Astrocyte (in vitro differentiated cells and primary cell): ENCODE measurements at places on chromosomes 7 and 10. TPM values are rescaled to one million over a fixed set of nuclear protein-coding genes. Genes with fewer than 3 reads are reported as not detected.

DNA sequence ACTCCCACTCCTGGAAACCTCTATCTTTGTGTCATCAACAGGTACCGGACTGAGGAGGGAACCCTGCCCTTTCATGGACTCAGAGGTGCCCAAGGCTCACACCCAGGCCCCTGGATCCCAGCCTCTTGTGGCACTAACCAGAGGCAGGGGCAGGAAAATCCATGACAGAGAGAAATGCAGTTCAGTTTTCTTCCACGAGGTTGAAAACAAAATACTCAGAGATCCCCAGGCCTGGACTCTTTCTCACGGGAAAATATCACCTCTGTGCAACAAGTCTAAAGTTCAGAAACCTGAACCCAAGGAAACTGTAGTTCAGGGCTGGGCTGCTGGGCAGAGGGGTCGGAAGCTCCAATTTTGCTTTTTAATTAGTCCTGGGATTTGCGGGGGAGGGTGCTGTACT lies 21.4 kb upstream of the OPN4 start:
- no peak overlapping the region for H3K4me3 ChIP-seq
- H3K27ac ChIP-seq: no peak overlapping the region
- H3K4me1 ChIP-seq: peaks cover 13% of the 10 kb centered on the region
- no peak for DNase-seq

DNA sequence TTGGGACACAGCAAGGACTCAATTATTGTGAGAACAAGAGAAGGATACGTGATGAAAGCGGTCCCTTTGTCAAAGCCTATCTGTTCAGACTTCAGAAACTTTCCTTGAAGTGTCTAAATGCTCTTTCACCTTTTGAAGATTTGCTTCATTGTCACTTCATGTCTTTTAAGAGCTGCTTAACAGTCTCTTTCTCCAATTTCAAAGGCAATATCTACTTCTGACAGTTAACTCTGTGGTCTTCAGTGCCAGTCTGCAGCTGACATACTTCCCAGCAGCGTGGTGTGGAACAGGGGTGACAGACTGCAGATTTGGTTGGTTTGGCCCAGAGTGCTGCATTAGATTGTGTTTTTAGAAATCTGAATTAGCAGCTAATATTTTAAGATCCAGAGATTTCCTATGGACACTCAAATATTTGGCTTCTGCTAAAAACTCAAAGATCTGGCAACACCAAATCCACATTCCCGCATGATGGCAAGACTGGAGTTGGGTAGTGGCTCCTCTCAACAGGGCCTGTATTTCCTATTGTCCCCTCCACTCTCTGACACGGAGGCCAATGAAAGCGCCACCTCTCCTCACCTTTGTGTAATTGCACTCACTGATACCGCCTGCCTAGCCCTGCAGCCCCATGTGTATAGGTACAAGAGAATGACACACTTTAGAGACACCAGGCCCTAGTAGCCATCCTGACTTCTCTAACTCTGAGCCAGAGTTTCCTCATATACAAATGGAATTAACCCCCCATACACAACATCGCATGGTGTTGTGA lies 11.5 kb downstream of the SCRN1 start:
- H3K4me1 ChIP-seq: peaks cover 4% of the 10 kb centered on the region
- peaks cover 8% of the 10 kb centered on the region for H3K36me3 ChIP-seq
- no peaks in the 10 kb centered on the region for H3K27me3 ChIP-seq
- no peak overlapping the region for H3K4me3 ChIP-seq

- no peak for DNase-seq
- H3K27me3 ChIP-seq: no peaks in the 10 kb centered on the region
- no peaks in the 10 kb centered on the region for H3K36me3 ChIP-seq
- H3K27ac ChIP-seq: no peak overlapping the region
These were observed 898.5 kb upstream of the KCND2 start for GRCh38 chr7:119374436-119374835.

The KCND2 gene
- 0.24 and 0.30 TPM in 2 replicates for total RNA-seq

The PARD3 gene
- 35.4 and 35.9 TPM in 2 replicates for total RNA-seq

DNA sequence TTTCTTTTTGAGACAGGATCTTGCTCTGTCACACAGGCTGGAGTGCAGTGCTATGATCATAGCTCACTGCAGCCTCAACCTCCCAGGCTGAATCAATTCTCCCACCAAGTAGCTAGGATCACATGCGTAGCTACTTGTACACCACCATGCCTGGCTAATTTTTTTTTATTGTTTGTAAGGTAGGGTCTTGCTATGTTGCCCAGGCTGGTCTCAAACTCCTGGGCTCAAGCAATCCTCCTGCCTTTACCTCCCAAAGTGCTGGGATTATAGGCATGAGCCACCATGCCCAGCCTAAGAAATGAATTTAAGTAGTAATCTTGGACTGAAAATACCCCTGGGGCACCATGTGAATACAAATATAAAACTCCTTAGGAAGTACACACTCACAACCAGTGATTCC lies 5.8 kb downstream of the NUDT13 start:
- H3K36me3 ChIP-seq: no peaks in the 10 kb centered on the region
- H3K4me1 ChIP-seq: peaks cover 14% of the 10 kb centered on the region
- H3K27ac ChIP-seq: no peak overlapping the region
- no peaks in the 10 kb centered on the region for H3K27me3 ChIP-seq
- H3K4me3 ChIP-seq: no peak overlapping the region

The BTBD16 gene
- total RNA-seq: 0.26 TPM in 1 of 2 replicates, not detected in the other

The FASTK gene
- 56.1 and 61.6 TPM in 2 replicates for total RNA-seq

GRCh38 chr10:100615908-100616307 lies 80.2 kb downstream of the HIF1AN start:
- H3K4me3 ChIP-seq: no peak overlapping the region
- no peaks in the 10 kb centered on the region for H3K4me1 ChIP-seq
- H3K27ac ChIP-seq: no peak overlapping the region

- no peaks in the 10 kb centered on the region for H3K36me3 ChIP-seq
- H3K27ac ChIP-seq: peak overlapping the region; percentile 71
- H3K4me3 ChIP-seq: no peak overlapping the region
- no peaks in the 10 kb centered on the region for H3K27me3 ChIP-seq
- peaks cover 40% of the 10 kb centered on the region for H3K4me1 ChIP-seq
These were observed 40.2 kb downstream of the GRK5 start for GRCh38 chr10:119247550-119247894.

The TMEM139 gene
- 0.20 TPM in 1 of 2 replicates, not detected in the other for total RNA-seq

- no peaks in the 10 kb centered on the region for H3K27me3 ChIP-seq
- no peaks in the 10 kb centered on the region for H3K36me3 ChIP-seq
- H3K4me1 ChIP-seq: no peaks in the 10 kb centered on the region
- no peak overlapping the region for H3K27ac ChIP-seq
- no peak overlapping the region for H3K4me3 ChIP-seq
These were observed 1087.0 kb upstream of the AUTS2 start for GRCh38 chr7:68511281-68511680.

DNA sequence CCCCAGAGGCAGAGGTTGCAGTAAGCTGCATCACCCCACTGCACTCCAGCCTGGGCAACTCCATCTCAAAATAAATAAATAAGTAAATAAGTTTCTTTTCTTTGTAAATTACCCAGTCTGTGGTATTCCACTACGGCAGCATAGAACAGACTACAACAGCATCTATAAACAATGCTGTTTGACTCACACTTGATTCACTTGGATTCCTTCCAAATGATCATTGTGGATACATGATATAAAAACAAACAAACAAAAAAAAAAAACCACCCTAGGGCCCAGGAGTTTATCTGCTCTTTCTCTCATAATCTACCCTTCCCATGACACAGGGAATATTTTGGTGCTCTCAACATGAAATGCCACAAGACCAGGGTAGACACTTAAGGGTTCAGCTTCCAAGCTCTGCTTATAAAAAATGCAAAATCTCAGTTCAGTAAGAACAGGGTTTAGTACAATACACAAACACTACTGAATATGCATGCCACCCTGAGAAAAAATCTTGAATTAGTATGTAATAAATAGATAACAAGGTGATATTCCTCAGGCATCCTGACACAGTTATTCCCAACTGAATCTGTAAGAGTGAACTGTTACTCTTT lies 200.9 kb downstream of the FAM107B start:
- no peak overlapping the region for H3K4me3 ChIP-seq
- H3K4me1 ChIP-seq: peaks cover 12% of the 10 kb centered on the region
- DNase-seq: peak; percentile 40
- no peaks in the 10 kb centered on the region for H3K27me3 ChIP-seq
- no peak overlapping the region for H3K27ac ChIP-seq
- no peaks in the 10 kb centered on the region for H3K36me3 ChIP-seq

- peak; percentile 4 for DNase-seq
- no peaks in the 10 kb centered on the region for H3K36me3 ChIP-seq
- H3K4me1 ChIP-seq: peaks cover 7% of the 10 kb centered on the region
- no peak overlapping the region for H3K27ac ChIP-seq
These were observed 69.6 kb upstream of the HDAC9 start for GRCh38 chr7:18425838-18426445.

- H3K27me3 ChIP-seq: no peaks in the 10 kb centered on the region
- H3K27ac ChIP-seq: peak overlapping the region; percentile 84
- H3K36me3 ChIP-seq: no peaks in the 10 kb centered on the region
These were observed 3.5 kb downstream of the STK31 start for GRCh38 chr7:23713285-23714149.

- H3K36me3 ChIP-seq: no peaks in the 10 kb centered on the region
- H3K4me1 ChIP-seq: peaks cover 34% of the 10 kb centered on the region
- peak; percentile 99 for DNase-seq
- no peaks in the 10 kb centered on the region for H3K27me3 ChIP-seq
- peak overlapping the region; percentile 98 for H3K27ac ChIP-seq
These were observed 294.7 kb upstream of the PITRM1 start for GRCh38 chr10:3467052-3467951.

DNA sequence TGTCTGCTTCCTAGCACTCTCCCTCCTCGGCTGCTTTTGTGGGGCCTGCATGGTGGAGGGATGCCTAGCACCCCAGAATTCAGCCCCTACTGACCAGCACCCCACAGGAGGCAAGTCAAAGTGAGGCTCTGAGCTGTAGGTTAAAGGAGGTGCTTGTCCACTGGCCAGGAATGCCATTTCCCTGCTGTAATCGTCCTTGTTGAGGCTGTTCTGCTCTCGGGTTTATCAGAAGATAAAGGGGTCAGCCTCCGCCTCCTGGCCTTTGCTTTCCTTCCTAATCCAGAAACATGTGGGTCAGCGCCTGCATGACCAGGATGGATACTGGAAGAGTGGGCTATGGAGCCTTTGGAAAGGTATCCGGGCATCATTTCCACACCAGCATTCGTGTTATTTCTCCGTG lies 98.9 kb downstream of the MKI67 start:
- no peaks in the 10 kb centered on the region for H3K36me3 ChIP-seq
- no peak overlapping the region for H3K4me3 ChIP-seq

The LRRC61 gene
- 0.24 and 0.45 TPM in 2 replicates for total RNA-seq

DNA sequence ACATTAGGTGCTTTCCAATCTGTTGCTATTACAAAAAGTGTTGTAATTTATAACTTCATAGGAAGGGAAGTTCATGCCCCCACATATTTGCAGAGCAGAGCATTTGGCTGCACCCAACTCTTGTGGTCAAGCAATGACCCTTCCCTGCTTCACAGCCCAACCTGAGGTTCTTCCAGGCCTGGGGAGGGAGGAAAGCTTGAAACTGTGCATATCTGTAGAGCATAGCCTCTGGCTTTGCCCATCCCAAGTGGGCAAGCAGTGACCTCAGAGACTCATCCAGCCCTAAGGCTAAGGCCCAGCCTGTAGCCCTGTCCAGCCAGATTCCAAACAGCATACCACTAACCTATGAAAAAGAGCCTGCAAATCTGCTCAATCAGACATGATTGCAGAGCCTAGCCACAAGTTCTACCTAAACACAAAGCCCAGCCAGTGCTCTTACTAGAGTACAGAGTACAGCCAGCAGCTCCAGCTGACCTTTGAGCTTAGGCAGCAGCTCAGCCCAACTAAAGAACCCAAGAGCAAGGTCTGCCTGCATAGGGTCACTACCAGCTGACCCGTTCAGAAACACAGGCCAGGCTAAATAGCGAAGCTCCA lies 14.4 kb upstream of the GSTK1 start:
- H3K27me3 ChIP-seq: peaks cover 5% of the 10 kb centered on the region
- H3K36me3 ChIP-seq: no peaks in the 10 kb centered on the region
- no peaks in the 10 kb centered on the region for H3K4me1 ChIP-seq
- H3K27ac ChIP-seq: no peak overlapping the region
- no peak overlapping the region for H3K4me3 ChIP-seq

The STRIP2 gene
- total RNA-seq: 0.94 and 1.3 TPM in 2 replicates

- no peak overlapping the region for H3K4me3 ChIP-seq
- peaks cover 12% of the 10 kb centered on the region for H3K4me1 ChIP-seq
- peak overlapping the region; percentile 79 for H3K27ac ChIP-seq
- H3K27me3 ChIP-seq: no peaks in the 10 kb centered on the region
- peak; percentile 97 for DNase-seq
These were observed 293.7 kb downstream of the FZD1 start for GRCh38 chr7:91557789-91558404.

DNA sequence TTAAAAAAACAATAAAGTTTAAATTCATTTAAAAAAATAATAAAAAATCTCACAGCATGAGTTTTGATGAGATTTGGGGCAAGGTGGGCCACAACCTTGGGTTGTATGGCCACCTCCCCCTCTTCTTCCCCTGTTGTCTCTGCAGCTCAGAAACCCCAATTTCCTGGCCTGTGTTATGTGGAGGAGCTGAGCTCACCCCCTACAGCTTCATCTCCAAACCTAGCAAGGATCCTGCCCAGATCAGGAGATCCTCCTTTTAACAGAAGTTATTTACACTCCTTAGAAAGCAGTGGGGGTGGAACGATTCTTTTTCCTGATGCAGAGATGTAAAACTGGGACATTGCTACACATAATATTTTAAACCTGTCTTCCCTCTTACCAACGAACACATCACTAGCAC lies 6.9 kb upstream of the SH2D4B start:
- H3K27ac ChIP-seq: no peak overlapping the region
- no peaks in the 10 kb centered on the region for H3K27me3 ChIP-seq
- H3K4me3 ChIP-seq: no peak overlapping the region
- no peak for DNase-seq

- no peaks in the 10 kb centered on the region for H3K27me3 ChIP-seq
- H3K4me3 ChIP-seq: no peak overlapping the region
- H3K36me3 ChIP-seq: no peaks in the 10 kb centered on the region
- no peaks in the 10 kb centered on the region for H3K4me1 ChIP-seq
- DNase-seq: no peak
These were observed 11.0 kb upstream of the MSMB start for GRCh38 chr10:46057038-46057437.

The SFTPA2 gene
- total RNA-seq: not detected in 2 replicates

DNA sequence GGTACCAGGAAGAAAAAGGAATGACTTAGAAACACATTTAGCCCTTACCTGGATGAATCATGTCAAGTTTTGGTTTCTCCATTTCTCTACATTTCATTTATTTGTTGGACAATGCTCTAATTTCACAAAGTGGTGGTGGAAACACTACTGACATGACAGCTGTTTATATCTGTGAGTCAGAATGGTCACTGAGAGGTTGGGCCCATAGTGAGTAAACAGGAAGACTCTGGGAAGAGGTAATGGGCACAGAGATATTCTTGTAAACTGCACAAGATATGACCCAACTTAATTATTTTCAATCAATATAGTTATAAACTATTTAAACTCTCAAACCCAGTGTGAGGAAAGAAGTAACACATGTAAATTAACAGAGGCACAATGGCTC lies 176.3 kb upstream of the MEOX2 start:
- no peaks in the 10 kb centered on the region for H3K27me3 ChIP-seq
- H3K36me3 ChIP-seq: no peaks in the 10 kb centered on the region
- H3K27ac ChIP-seq: no peak overlapping the region
- no peak overlapping the region for H3K4me3 ChIP-seq
- DNase-seq: no peak
- H3K4me1 ChIP-seq: no peaks in the 10 kb centered on the region
